ENCODE measurements at places on chromosomes 16 and 17.

DNA sequence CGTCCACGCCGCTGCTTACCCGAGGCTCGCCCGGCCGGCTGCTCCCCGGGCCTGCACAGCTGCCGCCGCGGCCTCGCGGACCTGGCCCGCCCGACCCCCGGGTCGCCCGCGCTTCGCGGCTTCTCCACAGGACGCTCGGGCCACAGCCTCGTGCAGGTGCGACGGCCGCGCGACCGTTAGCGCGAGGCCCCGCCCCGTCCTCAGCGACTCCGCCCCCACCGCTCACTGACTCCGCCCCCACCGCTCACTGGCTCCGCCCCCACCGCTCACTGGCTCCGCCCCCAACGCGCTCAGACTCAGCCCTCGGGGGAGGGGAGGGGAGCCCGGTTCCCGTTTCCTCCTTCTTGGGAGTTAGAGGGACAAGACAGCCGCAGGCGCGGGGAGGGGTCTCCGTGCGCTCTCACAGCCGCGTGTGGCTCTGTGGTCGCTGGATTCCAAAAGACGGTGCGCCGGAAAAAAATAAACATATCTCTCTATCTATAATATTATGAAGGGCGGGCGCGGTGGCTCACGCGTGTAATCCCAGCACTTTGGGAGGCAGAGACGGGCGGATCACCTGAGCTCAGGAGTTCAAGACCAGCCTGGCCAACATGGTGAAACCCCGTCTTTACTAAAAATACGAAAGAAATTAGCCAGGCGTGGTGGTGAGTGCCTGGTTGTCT, at the start of gene MEIOB:
MEIOB (minus strand) TSS at position 191 of the 662 bp plus-strand sequence. CDS start 3,989 bp downstream, outside the sequence.
- peak; percentile 59 for DNase-seq

- DNase-seq: peak; percentile 24
Observed at GRCh38 chr16:3460121-3460520, 16.6 kb downstream of the NAA60 start.

DNA sequence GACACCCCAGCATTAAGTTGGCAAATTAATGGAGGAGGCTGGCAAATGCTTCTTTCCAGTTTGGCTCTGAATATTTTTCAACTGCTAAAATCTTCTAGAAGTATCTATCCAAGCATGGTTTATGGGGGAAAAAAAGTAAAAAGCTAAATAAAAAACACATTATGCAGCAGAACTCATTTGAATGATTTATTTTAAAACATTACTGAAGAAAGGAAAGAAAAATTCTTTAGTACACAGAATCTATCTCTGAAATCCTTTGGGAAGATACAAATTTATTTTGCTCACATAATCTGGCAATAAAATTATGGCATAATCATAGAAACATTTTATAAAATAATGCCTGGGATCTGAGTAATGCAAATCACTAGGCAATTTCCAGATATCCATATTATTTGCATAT, 328.1 kb upstream of the MON1B start:
- DNase-seq: no peak

DNA sequence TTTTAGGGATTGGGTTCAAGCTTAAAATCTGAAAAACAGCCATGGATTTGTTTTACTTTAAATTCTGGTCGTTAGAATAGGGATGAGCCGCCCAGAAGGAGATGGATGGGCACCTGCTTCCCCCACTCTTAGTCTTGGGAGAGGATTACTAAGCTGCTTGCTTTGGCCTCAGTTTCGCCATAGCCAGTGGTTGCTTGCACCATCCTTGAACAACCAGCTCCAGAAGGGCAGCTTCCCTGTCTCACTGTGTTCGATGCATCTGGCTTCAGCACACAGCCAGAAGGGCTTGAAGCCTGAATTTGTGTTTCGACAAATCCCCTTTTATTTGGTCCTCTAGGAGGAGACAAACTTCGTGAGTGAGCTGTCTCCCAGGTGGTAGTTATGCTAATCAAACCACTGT, 7.1 kb downstream of the CYB5D2 start:
- no peak for DNase-seq

DNA sequence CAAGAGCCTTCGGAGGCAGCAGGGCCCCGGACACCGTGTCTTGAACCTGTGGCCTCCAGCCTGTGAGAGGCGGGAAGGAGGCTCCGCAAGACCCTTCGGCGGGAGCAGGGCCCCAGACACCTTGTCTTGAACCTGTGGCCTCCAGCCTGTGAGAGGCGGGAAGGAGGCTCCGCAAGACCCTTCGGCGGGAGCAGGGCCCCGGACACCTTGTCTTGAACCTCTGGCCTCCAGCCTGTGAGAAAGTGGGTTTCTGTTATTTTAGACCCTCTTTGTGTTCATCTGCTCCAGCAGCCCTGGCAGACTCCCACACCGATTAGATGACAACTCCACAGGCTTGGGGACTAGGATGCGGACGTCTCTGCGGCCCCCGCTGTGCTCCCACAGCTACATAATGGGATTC, 30.0 kb downstream of the FBXO31 start:
- no peak for DNase-seq

GRCh38 chr17:57295526-57296023, 39.3 kb downstream of the MSI2 start:
- no peak for DNase-seq

- DNase-seq: no peak
Observed at GRCh38 chr17:17455173-17455572, 21.6 kb upstream of the MED9 start.

- DNase-seq: no peak
Observed at GRCh38 chr16:85293904-85294642, 181.8 kb upstream of the CIBAR2 start.

- DNase-seq: no peak
Observed at GRCh38 chr16:2664574-2664982, 17.7 kb upstream of the KCTD5 start.
